ENCODE measurements at places on chromosomes 7 and 10.

DNA sequence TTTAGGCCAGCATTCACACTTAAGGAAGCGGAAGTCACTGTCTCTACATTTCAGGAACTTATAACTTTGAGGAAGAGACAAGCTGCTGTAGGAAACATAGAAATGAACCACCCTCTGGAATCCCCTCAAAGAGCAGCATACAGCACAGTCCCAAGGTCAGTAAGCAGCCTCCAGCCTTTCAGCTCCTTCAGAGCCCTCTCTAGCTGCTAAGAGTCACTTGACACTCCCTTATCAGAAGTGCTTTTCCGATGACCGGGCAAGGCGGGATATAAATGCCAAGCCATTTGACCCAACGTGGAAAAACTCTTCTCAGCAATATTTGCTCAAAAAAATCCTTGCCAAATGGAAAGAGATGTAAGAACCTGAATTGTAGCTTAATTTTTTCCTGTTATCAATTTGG, 1284.3 kb downstream of the XPNPEP1 start:
- no peak for DNase-seq

GRCh38 chr10:63574011-63574410, 52.8 kb downstream of the REEP3 start:
- no peak for DNase-seq

GRCh38 chr10:100909501-100910263, 3.1 kb upstream of the SLF2 start:
- DNase-seq: no peak

- DNase-seq: no peak
These were observed 33.2 kb upstream of the ELAPOR2 start for GRCh38 chr7:87092568-87093091.

DNA sequence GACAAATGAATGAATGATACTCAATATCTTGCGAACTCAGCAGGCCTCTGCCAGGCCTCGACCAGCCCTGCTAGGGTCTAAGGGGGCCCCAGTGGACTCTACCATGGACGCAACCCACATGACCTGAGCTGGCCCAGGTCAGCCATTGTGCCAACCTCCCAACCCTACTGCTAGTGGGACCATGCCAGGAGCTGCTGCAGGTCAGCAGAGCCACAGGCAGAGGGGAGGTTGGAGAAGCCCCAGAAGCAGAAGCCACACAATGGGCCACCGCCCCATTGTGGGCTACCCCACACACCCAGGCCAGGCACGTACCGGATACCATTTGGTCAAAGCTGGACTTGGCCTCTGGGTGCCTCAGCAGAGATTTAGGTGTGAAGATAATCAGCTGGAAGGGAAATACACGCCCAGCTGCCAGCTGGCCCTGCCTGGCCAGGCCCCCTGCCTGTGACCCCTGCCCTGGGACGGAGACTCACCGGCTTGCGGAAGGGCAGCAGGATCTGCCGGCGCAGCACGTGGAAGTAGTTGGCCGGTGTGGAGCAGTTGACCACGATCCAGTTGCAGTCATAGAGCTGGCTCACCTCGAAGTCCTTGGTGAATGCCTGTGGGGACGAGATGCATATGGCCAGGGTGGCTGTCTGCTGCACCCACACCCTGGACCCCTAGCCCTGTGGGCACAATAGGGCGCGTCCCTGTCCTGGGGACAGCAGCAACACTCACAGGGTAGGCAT, 24.5 kb downstream of the OGDHL start:
- DNase-seq: no peak
